Amygdala (tissue), 56 donors: ENCODE measurements at places on chromosomes 7 and 10.

DNA sequence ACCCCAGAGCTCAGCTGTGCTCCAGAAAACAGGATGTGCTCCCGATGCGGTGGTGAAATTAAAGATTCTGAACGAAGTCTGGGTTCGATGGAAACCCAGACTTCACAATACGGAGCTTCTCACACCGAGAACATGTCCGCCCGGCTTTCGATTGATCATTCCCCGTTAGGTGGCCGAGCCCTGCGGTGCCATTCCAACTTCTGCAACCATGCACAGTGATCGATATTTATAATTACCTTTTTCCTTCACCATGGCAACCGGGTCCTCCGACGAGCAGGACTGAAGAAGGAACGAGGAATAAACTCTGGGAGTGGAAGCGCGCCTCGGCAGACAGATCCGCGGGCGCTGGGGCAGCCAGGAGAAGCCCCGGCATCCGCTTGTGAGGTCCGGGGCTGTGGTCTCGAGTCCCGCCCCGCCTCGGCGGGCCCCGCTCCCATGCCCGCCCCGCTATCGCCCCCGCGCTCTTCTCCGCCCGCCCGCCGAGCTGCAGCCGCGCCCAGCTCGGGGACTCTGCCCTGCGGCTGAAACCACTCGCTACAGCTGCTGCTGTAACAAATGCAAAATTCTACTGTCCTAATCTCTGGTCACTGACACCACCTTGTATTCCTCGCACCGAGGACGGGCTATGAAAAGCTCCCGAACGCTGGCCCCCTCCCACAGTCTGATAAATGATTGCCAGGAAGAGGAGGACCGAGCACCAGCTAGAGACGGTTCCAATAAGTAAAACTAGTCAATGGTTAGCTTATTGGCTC, 26.2 kb downstream of the ABLIM1 start:
- no peak for DNase-seq

- DNase-seq, result no peak
These were observed 143.3 kb downstream of the ANK3 start for GRCh38 chr10:60246382-60246781.

DNA sequence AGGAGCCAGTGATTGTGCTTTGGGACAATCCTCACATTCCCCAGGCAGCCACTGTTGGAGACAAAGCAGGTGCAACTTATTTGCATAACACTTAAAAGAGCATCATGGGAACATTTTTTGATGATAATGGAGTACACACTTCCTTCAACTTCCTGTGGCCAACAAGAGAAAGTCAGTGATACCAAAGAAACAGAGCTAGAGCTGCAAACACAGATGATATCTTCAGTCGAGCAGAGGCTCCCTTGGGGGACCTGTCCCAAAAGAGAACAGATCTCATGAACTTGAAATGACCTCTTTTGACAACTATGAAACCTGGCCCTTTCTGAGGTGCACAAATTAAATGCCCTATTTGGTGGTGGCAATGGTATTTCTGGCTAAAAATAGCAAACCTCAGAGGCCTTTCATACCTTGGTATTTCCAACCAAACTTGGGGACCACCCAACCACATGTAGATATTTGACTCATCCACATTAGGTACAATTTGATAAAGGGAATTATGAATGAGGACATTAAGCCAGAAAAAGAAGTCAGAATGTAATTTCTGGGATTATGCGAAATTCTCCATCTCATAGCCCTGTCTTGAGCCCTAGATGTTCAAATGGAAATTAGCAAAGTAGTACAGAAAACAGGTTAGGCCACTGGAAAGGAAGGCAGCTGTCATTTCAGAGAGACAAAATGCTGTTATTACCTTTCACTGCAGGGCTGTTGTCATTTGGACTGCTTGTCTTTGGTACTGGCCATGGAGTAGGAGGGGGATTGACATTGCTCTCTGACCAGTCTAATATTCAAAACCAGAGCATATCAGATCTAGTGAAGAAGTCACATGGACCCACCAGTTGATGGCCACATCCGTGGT, 146.2 kb downstream of the ICA1 start:
- DNase-seq, result no peak

GRCh38 chr10:118101501-118101900, 54.8 kb upstream of the RAB11FIP2 start:
- no peak for DNase-seq

DNA sequence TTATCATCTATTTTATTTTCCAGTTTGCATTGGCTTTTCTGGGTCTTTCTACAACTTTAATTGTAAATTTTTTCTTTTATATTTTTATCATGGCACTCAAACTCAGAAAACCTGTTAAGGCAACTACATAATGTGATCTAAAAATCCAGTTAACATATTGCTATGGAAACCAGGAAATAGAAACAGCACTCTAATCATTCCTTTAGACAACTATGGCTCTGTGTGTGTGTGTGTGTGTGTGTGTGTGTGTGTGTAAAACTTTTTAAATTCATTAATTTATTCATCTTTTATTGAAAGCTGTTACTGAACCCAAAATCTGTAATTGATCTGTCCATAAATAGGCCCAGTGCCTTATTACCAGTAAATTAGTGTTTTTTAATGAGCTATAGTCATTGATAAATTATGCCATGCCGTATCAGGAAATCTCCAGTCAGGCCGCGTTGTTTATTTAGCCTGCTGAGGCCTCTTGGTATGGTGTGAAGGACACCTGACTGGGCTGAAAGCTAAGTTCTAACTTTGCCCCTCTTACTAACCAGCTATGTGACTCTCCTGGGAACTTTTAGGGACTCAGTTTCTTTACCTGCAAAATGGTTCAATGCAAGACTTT, 1.5 kb upstream of the MET start:
- DNase-seq, result no peak

DNA sequence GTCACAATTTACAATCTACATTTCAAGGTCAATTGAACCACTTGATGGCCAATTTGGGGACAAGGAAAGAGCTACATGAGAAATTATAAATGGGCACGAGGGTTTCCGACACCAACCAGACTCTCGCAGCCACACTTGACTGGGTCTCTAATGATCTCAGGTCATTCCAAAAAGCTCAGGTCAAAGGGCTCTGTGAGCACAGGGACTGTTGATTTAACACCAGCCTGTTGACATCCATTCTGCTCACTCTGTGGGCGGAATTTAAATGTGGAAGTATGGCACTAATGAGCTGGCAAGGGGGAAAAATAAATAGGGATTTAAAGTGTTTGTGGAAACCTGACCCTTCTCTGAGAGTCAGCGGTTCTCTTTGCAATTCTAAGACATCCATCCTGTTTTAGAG, 810.7 kb upstream of the AUTS2 start:
- no peak for DNase-seq

- no peak for DNase-seq
These were observed 89.1 kb downstream of the GPR158 start for GRCh38 chr10:25263931-25264330.

GRCh38 chr10:66983475-66983818, 57.6 kb downstream of the LRRTM3 start:
- no peak for DNase-seq

- no peak for DNase-seq
These were observed 140.9 kb upstream of the NRBF2 start for GRCh38 chr10:62992145-62992721.

GRCh38 chr7:100185726-100186125, 8.0 kb downstream of the STAG3 start:
- no peak for DNase-seq
